ENCODE measurements at places on chromosomes 3 and 15.

DNA sequence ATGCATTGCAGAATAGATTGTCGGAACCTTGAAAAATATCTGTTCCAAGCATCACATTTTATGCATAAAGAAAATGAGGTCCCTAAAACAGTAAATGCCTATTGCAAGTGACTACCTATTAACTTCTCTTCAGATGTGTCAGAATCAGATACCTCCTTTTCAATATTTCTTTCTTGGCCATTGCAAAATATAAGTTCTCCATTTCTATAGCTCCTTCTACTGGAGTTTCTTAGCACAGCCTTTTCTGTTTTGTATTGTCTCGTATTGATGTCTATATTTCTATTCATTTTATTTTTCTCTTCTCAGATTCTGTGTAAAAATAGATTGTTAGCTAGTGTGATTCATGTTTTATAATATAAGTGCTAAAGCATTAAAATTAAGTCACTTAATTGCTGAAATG is 63.4 kb downstream of the PPARG start:
- no peak for DNase-seq

- no peak for DNase-seq
Observed at GRCh38 chr3:30659270-30660130, 53.1 kb downstream of the TGFBR2 start.

DNA sequence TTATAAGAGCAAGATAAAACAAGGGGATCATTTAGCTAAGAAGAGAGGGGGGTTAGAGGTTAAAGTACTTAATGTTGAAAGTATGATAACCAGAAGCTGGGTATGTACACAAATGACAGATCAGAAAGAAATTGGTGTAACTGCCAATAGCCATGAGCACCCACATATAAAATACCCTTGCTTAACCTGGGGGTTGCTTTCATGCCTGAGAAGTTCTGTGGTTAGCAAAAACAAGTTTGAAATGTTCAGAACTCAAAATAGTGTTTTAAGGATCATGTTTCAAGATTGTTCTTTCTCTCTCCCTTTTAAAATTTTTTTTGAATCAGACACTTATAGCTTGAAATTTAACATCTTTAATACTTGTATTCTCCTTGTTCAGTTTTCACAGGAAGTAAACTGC is 321.4 kb upstream of the GBE1 start:
- no peak for DNase-seq

DNA sequence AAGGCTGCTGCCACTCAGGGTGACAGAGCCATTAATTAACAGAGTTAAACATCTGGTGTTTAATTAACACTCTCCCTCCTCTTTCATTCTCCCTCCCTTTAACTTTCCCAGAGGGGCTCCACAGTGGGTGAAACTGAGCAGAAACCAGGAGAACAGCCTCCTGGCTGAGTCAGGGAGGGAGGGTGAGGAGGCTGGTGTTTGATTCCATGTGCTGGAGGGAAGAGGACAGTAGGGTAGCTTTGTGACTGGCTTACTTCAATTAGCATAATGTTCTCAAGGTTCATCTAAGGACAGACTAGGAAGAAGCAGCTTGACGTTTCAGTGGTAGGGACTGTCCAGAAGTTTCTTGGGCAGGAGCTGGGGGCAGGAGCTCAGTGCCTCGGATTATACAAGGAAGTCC is 62.8 kb downstream of the SEMA5B start:
- no peak for DNase-seq

DNA sequence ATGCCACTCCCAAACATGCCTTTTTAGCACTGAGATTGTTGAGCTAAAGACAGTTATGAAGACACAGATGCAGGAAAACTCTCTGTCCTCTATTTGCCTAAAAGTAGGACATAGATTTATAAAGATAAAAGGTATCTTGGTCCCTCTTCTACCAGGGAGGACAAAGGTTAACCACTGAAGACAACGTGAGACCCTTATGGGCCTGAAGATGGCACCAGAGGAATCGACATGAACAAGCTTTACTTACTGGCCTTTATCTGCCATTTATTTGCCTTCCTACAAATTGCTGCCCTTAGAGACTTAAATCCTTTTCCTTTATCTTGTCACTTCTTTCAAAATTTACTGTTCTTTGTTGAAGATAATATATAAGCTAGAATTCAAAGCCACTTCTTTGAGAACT is 109.7 kb upstream of the FAM3D start:
- no peak for DNase-seq

GRCh38 chr3:36192901-36193300 is 187.4 kb upstream of the STAC start:
- no peak for DNase-seq

GRCh38 chr3:126837773-126838172 is 133.7 kb downstream of the CHCHD6 start:
- DNase-seq, result no peak
